Umbilical cord (tissue), 2 donors: ENCODE measurements at places on chromosomes 7 and 10. TPM values are rescaled to one million over a fixed set of nuclear protein-coding genes. Genes with fewer than 3 reads are reported as not detected.

GRCh38 chr10:16713290-16713689 lies 103.9 kb downstream of the RSU1 start:
- no peak for DNase-seq

DNA sequence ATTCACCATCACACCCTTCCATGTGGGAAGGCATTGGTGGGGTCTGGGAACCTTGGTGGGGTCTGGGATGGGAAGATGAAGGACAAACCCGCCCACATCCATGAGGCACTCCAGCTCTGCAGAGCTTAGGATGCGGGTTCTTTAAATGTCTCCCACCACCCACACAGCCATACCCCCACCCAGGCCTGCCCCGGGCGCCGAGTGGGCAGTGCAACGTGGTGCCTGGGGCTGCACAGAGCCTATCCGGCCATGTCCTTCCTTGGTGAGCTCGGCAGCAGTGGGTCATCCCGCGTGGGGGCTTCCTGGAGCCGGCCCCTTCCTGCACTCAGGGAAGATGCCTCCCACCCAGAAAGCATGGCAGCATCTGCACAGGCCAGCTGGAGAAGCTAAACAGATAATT lies 163.5 kb upstream of the TCERG1L start:
- DNase-seq, result no peak

- no peak for DNase-seq
Measured at GRCh38 chr10:111114758-111115500, 38.1 kb downstream of the ADRA2A start.

DNA sequence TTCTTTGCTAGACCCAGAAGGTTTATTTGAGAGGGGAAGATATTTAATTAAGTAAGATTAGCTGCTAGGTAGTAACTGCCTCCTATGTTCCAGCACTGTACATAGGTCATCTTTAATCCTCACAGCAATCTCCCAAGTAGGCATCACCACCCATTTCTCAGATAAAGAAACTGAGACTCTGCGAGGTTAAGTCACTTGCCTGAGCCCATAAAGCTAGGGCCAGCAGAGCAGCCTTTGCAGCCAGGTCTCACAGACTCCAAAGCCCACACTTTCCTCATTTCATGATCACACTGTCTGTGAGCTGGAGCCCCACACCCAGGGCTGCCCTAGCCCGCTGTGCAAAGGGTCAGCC lies 20.6 kb downstream of the CALML3 start:
- DNase-seq, result no peak

DNA sequence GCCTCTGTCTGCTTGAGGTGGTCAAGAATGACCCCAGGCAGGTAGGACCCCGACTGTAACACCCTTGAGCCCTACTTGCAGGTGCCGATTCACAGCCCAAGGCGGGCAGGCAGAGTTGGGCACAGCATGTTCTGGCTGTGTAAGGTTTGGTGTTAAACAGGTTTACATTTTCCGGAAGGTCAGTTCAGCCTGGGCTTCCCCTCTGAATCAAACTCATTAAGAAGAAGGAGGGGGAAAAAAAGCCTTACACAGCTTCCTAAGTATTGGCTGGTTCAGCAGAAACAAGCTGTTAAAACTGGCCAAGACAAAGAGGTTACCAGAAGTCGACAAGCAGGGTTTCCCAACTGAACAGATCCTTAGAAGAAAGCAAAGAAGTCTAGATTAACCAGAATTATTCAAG lies 132.7 kb downstream of the PRPF18 start:
- peak; percentile 33 for DNase-seq

DNA sequence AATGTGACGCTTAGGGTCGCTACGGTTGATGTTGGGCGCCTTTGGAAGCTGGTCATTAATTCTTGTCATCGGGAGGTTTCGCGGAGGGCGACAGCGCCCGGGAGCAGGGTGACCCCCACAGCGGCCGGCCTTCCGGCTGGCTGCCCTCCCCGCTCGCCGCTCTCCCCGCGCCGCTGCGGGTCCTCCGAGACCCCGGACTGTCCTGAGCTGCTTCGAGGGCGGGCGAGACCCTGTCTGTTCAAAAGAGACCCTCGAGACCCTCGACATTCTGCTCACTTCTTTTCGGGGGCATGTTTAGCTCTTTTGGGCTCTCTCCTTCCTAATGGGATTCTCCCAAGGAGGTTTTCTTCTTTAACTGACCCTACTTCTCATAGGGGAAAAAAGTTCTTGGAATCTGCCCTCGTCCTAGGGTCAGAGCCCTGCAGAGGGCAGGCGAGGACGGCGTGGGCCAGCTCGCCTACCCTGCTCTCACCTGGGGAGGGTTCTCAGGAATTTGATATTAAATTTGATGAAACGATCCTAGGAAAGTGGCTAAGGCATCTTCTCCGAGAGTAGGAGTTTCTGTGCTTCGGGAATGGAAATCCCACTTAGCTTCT lies 257.0 kb downstream of the OTUD1 start:
- DNase-seq, result no peak

- DNase-seq, result peak; percentile 21
Measured at GRCh38 chr7:39810204-39810642, 139.8 kb upstream of the CDK13 start.

- DNase-seq, result peak; percentile 69
Measured at GRCh38 chr10:95308389-95309302, 17.8 kb upstream of the PDLIM1 start.

- peak; percentile 85 for DNase-seq
Measured at GRCh38 chr10:79487296-79488194, 24.8 kb upstream of the EIF5AL1 start.

DNA sequence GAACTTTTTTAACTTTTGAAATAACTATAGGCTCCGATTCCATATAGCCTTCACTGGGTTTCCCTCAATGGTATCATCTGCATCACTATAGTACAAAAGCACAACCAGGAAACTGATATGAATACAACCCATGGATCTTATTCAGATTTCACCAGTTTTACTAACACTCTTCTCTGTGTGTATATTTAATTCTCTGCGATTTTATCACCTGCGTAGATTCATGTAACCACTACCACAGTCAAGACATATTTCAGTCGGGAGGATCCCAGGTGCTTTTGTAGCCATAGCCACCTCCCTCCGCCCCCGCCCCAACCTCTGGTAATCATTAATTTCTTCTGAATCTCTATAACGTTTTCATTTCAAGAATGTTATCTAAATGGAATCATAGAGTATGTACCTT lies 82.8 kb upstream of the C7orf33 start:
- no peak for DNase-seq

GRCh38 chr10:17473228-17473950 lies 19.0 kb upstream of the ST8SIA6 start:
- no peak for DNase-seq

GRCh38 chr10:133359972-133360610 lies 2.3 kb upstream of the FUOM start:
- peak; percentile 21 for DNase-seq

DNA sequence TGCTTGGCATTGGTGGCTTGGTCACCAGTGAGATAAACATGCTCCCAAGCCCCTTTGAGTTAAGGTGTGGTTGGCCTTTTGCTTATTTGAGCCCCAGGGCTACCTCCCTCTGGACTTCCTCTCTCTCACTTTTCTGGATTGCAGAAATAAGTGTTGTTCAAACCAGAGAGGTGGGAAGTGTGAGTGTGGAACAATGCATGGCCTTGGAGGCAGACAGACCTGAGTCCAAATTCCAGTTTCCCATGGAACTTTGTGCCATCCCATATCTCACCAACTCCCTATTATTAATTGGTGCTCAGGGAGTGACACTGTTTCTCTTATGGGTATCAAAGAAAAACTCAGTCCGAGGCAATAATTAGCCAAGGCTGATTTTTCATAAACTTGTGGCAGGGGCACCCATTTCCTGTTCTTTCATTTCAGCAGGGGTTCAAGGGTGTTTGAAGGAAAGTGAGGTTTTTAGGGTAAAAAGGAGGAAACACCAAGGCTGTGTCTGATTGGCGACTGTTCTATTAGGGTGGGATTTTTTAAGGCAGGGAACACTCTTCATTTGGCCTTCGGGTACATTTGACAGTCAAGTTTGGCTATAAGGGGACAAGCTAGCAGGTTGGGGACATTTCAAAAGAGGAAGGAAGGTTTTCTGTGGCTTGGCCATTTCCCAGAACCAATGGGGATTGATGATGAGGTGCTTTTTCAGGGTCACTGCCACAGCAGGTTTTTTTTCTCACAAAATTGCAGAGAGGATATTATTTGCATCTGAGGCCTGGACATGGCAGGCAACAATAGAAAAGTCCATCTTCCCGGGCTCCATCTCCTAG lies 148.8 kb upstream of the NPY start:
- DNase-seq, result no peak

The SLIT1 gene
- total RNA-seq, result 0.72 TPM

The OR2A7 gene
- not detected for total RNA-seq
